Dorsolateral prefrontal cortex (tissue), 122 donors: ENCODE measurements at places on chromosomes 12 and 14. TPM values are rescaled to one million over a fixed set of nuclear protein-coding genes. Genes with fewer than 3 reads are reported as not detected.

Gene NINJ2
- total RNA-seq = 17.3 TPM

- DNase-seq = no peak
These were observed 12.9 kb downstream of the GNG2 start for GRCh38 chr14:51873221-51873893.

Gene SERPINA12
- not detected for total RNA-seq

Gene KCNH3
- total RNA-seq = 69.3 TPM

Gene LGR5
- total RNA-seq = 6.2 TPM

DNA sequence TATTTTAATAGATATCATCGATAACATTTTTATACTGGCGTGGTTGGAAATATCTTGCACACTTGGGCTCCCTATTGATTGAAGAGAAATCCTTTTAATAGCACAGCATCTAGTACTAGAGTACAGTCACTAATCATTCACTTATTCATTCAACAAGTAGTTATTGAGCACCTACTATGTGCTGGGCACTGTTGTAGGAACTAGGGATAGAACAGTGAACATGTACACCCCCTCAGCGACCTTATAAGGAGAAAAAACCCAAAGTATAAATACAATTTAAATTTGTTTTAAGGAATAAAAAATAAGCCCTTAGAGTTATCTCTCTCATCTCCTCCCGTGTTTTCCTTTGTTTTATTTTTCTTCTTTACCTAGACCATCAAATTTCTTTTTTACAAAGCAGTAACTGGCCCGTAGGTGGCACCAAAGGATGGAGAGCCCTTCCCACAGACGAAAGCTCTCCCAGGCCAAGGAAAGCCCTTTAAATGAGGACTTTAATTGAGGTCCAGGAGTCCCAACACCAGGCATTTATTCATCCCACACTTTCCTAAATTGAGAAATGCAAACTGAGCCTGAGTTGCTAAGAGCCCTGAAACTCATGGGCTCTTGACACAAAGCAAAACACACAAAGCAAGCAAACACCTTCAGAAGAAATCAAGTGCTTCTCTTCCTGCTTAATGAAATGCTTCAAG, 29.0 kb downstream of the PEBP1 start:
- no peak for DNase-seq
